Stimulated activated CD4-positive, alpha-beta T cell treated with anti-CD3 and anti-CD28 coated beads, Interleukin-4, amount 100 ng/mL, for 1 hour (primary cell): ENCODE measurements at places on chromosomes 3 and 15.

- DNase-seq = no peak
These were observed 5.5 kb upstream of the HYKK start for GRCh38 chr15:78501857-78502256.

DNA sequence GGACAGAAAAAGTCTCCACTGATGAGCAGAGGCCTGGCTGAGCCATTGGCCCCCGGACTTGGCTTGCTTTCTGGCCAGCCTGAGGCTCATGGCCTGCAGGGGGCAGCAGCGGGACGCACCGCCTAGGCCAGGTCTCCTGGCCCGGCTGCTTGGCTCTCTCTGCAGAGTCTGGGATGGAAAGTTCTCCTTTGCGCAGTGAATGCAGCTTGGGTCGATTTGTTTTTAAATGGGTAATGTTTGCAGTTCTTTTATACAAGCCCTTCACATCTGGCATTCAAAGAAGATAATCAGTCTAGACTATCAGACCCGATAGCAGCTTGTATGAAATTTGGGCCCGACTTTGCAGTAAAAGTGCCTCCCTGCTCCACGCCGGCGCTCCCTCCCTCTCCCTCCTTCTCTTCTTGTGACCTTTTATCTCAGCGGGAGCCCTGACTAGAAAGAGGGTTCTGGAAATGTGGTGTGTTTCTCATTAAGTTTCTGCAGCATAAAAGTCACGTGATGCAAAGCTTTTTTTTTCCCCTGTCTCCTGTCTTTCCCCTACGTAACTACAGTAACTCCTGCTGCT lies 59.9 kb downstream of the ZNF621 start:
- DNase-seq = peak; percentile 78

GRCh38 chr3:189981668-189982067 lies 139.0 kb downstream of the P3H2 start:
- DNase-seq = no peak

GRCh38 chr15:51842852-51843737 lies 13.6 kb downstream of the TMOD3 start:
- no peak for DNase-seq

DNA sequence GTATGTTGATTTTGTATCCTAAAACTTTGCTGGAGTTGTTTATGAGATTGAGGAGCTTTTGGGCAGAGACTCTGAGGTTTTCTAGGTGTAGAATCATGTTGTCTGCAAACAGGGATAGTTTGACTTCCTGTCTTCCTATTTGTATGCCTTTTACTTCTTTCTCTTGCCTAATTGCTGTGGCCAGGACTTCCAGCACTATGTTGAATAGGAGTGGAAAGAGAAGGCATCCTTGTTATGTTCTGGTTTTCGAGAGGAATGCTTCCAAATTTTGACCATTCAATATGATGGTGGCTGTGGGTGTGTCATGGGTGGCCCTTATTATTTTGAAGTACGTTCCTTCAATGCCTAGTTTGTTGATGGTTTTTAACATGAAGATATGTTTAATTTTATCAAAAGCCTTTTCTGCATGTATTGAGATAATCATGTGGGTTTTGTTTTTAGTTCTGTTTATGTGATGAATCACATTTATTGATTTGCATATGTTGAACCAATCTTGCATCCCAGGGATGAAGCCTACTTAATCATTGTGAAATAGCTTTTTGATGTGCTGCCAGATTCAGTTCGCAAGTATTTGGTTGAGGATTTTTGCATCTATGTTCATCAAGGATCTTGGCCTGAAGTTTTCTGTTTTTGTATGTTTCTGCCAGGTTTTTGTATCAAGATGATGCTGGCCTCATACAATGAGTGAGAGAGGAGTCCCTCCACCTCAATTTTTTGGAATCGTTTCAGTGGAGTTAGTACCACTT lies 188.1 kb downstream of the MINAR1 start:
- no peak for DNase-seq

- no peak for DNase-seq
These were observed 80.6 kb downstream of the ULK4 start for GRCh38 chr3:41881233-41881821.

- DNase-seq = no peak
These were observed 20.9 kb downstream of the RAD54L2 start for GRCh38 chr3:51559411-51559888.

- no peak for DNase-seq
These were observed 796.6 kb downstream of the MCTP2 start for GRCh38 chr15:95027981-95028380.

DNA sequence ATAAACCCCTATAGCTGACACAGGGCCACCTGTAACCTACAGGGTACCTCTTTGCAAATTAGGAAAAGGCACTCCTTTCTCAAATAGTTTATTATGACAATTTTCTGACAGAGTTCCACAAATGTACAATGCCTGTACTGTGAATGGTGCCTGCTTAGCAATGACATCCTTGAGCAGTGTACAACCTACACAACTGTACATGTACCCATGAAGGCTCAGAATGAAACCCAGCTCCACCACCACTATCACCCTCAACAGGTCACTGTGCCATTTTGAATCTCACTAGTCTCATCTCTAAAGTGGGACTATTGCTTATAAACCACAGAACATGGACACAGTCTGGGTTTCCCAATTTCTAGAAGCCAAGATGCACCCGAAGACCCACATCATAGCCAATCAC lies 7.0 kb downstream of the MFGE8 start:
- DNase-seq = no peak

- DNase-seq = no peak
These were observed 126.7 kb upstream of the PHLDB2 start for GRCh38 chr3:111732252-111732879.

GRCh38 chr15:79769069-79769481 lies 127.7 kb downstream of the MTHFS start:
- no peak for DNase-seq

DNA sequence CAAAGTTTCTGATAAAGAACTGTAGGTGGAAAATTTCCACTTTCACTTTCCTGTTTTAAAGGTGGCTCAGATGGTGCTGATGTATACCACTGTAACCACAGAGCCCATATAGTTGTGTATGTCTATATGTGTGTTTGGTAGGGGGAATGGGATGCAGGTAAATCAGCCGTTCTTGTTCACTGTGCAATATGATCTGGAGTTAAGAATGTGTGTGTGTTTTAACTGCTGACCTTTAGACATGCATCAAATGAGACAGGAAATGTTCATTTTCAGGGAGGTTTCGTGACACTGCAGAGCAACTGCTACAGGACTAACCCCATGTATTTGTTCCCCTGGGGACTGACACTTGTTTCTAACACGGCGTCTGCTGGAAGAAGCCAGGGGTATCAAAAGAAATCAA lies 180.5 kb downstream of the TAFA4 start:
- no peak for DNase-seq

DNA sequence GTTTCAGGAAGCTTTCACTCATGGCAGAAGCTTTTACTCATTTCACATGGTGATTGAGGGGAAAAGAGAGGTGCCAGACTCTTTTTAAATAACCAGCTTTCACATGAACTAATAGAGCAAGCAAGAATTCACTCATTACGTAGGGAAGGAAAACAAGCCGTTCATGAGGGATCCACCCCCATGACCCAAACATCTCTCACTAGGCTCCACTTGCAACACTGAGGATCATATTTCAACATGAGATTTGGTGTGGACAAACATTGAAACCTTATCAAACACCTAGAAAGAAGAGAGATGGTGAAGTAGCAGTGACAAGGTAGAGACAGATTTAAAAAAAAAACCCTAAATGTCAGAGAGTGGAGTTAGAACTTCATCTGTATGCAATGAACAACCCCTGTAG lies 408.6 kb upstream of the PDZRN3 start:
- no peak for DNase-seq

DNA sequence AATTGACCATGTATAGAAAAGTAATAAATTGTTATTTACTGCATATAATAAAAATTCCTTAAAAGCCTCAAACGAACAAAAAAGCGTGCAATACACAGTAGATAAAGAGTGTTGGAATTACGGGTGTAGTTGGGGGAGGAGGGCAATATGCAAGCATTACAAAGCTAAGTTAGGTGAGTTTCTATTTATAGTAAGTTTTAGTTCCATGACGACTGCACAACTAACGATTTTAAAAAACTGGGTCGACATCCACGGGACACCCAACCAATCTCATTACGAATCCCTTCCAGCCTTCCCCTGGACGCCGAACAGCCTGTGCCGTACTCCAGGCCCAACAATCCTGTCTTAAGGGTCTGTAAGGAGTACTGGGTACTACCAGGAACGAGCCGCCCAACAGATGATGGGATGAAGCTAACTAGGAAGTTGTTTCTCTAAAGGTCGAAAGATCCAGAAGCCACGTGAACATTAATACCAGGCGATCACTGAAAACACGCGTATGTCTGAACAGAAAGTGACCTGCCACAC lies 677 bp downstream of the POLQ start:
- no peak for DNase-seq

- no peak for DNase-seq
These were observed 283.2 kb upstream of the ICE2 start for GRCh38 chr15:60762167-60762566.

DNA sequence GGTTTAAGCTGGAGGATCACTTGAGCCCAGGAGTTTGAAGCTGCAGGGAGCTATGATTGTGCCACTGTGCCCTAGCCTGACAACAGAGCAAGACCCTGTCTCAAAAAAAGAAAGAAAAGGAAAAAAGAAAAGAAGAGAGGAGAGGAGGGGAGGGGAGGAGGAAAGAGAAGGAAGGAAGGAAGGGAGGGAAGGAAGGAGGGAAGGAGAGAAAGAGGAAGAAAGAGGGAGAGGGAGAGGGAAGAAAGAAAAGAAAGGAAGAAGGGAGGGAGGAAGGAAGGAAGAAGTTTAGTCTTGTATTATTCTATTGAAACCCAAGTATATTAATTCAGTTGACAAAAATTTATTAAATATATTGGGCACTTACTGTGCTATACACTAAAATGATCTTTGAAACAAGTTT lies 11.5 kb downstream of the GOLM2 start:
- no peak for DNase-seq

- no peak for DNase-seq
These were observed 18.3 kb upstream of the IGF2BP2 start for GRCh38 chr3:185843126-185843525.
